ENCODE measurements at places on chromosomes 12 and 14. TPM values are rescaled to one million over a fixed set of nuclear protein-coding genes. Genes with fewer than 3 reads are reported as not detected.

SLCO1B1 gene
- not detected for total RNA-seq

MED13L gene
- total RNA-seq: 52.6 TPM

MYH6 gene
- not detected for total RNA-seq

KRT6C gene
- 171 TPM for total RNA-seq

SSPN gene
- total RNA-seq: 3.1 TPM

MYL2 gene
- not detected for total RNA-seq

CACNA2D4 gene
- total RNA-seq: 0.07 TPM

SMARCD1 gene
- 42.0 TPM for total RNA-seq

Measured in nasal cavity respiratory epithelium epithelial cell of viscerocranial mucosa (primary cell).